Stimulated activated CD8-positive, alpha-beta memory T cell treated with anti-CD3 and anti-CD28 coated beads, Interleukin-4, amount 100 ng/mL, for 1 hour (primary cell): ENCODE measurements at places on chromosomes 3 and 15.

DNA sequence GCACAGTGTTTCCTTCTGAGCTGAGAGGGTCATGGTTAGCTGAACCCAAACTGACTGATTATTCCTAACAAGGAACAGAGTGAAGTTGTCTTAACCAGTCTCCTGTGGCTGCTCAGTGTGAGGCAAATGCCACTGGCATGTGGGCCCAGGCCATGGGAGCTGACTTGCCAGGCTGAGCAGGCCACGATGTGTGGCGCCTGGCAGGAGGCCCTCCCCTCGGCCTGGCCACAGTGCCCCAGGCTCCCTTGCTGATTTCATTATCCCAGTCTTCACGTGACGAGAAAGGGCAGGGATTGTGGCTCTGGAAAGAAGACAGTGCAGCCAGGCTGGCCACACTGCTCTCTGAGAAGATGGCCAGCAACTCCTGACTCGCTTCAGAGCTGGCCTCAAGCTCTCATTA lies 58.8 kb downstream of the SLCO2A1 start:
- no peak for DNase-seq

GRCh38 chr15:82952158-82953081 lies at the start of gene HOMER2:
HOMER2 (minus strand) TSS chr15:82952720; CDS start chr15:82952535, 185 bp downstream.
- DNase-seq, result no peak

DNA sequence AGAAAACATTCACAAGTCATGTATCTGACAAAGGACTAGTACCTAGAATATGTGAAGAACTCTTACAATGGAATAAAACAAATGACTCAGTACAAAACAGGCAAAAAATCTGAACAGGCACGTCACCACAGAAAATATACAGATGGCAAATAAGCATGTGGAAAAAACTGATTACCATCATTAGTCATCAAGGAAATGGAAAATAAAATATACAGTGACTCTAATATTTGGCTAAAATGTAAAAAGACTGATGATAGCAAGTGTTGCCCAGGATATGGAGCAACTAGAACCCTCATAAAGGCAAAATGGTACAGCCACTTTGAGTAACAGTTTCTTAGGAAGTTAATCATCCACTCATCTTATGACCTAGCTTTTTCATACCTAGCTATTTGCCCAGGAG lies 95.8 kb upstream of the ABHD17C start:
- DNase-seq, result no peak

DNA sequence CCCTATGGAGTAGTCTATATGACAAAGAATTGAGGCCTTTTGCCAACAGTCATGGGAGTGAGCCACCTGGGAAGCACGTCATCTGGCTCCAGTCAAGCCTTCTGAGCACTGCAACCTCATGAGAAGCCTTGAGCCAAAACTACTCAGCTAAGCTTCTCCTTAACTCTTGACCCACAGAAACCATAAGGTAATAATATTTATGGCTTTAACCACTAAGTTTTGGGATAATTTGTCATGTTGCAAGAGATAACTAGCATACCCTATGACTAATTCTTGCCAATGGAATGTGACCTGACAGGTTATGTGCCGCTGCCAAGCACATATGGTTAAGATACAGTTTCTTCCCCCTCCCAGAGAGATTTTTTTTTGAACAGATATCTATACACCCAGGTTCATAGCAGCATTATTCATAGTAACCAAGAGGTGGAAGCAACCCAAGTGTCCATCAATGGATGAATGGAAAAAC lies 11.8 kb upstream of the SLC6A11 start:
- no peak for DNase-seq

DNA sequence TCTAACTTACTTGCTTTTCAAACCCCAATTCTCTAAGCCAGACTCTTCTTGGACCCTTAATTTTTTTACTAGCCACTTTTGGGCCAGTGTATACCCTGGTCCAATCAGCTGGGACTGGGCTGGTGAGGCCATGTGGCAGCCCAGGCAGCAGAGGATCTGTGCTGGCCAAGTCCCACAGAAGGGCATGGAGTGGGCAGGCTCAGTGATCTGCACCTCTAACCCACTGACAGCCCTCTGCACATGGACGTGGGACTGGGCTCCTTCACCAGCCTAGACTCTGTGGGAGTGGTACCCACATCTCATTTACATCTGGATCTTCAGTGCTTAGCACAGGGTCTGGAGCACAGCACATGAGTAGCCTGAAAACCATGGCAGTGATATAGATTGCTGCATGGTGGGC lies 56.1 kb upstream of the PRR23C start:
- no peak for DNase-seq

DNA sequence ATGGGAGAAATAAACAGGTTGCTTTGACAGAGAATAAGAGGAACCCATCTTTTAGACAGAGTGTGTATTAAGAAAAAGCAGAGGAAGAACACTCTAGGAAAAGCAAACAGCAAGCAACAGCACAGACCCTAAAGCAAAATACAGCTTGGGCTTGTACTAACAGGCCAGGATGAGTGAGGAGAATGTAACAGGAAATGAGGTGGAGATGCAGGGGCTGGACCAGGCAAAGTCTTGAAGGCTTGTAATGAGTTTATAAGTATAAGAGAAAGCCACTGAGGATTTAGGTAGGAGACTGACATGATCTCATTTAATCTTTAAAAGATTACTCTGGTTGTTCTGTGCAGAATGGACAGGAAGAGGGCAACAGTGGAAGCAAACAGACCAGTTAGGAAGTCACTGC lies 4.9 kb downstream of the UBR1 start:
- DNase-seq, result no peak

DNA sequence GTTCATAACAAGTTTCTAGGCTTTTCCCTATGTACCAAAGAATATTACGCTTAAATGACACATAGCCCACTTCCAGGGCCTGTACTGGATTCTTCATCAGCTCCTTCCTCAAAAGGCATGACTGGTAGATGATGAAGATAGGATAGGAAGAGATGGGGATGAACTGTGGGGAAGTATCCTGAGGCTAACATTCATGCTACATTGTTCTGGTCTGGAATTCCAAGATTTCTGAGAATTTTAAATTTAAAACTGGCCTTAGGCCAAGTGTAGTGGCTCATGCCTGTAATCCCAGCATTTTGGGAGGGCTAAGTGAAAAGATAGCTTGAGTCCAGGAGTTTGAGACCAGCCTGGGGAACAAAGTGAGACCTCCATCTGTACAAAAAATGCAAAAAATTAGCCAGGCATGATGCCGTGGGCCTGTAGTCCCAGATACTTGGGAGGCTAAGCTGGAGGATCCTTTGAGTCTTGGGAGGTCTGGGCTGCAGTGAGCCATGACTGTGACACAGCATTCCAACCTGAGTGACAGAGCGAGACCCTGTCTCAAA lies 160.1 kb upstream of the PLAAT1 start:
- DNase-seq, result no peak

GRCh38 chr3:169722724-169723123 lies 42.1 kb downstream of the TERC start:
- DNase-seq, result no peak

DNA sequence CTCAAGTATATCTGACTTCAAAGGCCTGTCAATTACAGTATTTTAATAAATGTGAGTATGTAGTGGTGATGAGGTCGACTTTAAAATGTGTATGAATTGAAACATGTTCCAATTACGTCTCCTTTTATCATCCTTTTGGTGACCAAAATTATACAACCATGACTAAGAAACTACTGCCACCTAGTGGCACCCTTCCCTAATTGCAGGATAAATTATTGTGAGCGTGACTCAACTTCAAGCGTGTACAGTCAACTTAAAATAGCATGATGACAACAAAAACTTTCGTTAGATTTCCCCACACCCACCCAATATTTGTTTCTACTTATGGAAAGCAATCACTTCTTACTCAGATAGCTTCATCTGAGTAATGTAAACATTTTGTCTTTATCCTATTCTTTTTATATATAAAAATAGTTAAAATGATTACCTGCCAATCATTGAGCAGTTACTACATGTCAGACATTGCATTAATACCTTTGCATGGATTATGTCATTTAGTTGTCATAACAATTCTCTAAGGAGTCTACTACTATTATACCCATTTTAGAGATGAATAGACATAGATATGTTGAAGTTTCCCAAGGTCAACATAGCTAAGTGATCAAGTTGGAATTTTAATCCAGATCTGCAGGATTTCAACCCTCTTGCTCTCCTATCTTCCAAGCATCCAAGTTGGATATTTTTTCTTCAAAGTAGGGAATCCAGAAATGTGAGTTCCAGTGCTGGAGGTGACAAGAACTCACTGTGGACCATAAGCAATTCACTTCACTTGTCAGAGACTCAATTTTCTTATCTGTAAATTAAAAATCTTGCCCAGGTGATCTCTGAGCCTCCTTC lies 106.0 kb downstream of the MEX3B start:
- no peak for DNase-seq

GRCh38 chr3:45978006-45978761 lies 17.4 kb downstream of the FYCO1 start:
- no peak for DNase-seq

- DNase-seq, result no peak
These were observed 4.6 kb upstream of the QRICH1 start for GRCh38 chr3:49098429-49098828.
